ENCODE measurements at places on chromosomes 7 and 10. TPM values are rescaled to one million over a fixed set of nuclear protein-coding genes. Genes with fewer than 3 reads are reported as not detected.

C10orf95 gene
- total RNA-seq = 0.20 TPM

KCND2 gene
- not detected for total RNA-seq

UBN2 gene
- total RNA-seq = 7.0 TPM

MMS19 gene
- total RNA-seq = 107 TPM

FAM204A gene
- 56.0 TPM for total RNA-seq

CRYGN gene
- 0.90 TPM for total RNA-seq

TFEC gene
- total RNA-seq = not detected

GPC2 gene
- 4.3 TPM for total RNA-seq

GRM3 gene
- total RNA-seq = not detected

SCIN gene
- not detected for total RNA-seq

GSTO2 gene
- total RNA-seq = 2.7 TPM

OR6B1 gene
- total RNA-seq = not detected

ASIC3 gene
- total RNA-seq = 5.8 TPM

CAV2 gene
- not detected for total RNA-seq

PYROXD2 gene
- total RNA-seq = 6.2 TPM

ZPBP gene
- total RNA-seq = not detected

Measured in activated CD8-positive, alpha-beta T cell treated with anti-CD3 and anti-CD28 coated beads for 36 hours (primary cell).